ENCODE measurements at places on chromosomes 16 and 17.

DNA sequence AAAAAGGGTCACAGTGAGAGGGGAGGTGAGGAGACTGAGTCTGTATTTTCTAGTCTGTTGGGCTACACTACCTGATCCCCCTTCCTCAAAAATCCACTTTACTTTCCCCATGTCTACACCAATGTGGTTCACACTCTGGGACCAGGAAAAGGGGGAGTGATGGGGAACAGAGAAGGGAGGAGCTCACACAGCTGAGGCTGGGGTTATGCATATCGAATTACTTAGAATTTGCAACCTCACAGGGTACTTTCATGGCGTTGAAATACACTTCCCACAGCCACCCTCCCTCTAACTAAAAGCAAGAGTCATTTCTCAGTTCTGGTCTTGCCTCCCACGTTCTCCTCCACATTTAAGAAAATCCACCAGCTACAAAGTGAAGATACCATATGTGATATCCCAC is 14.1 kb downstream of the MAPT start:
- DNase-seq = no peak

DNA sequence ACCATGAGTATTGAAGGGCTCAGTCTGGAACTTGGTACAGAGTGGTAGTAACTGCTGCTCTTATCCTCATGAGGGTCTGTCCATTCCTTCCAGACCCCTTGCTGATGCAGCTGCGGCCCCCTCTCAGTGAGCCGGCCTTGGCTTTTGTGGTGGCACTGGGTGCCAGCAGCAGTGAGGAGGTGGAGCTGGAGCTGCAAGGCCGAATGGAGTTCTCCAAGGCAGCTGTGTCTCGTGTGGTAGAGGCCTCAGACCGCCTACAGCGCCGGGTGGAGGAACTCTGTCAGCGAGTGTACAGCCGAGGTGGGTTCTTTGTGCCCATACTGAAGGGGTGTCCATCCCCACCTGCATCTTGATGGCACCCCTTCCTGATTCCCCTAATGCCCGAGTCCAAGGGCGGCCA is 2.0 kb downstream of the RNF40 start:
- no peak for DNase-seq

DNA sequence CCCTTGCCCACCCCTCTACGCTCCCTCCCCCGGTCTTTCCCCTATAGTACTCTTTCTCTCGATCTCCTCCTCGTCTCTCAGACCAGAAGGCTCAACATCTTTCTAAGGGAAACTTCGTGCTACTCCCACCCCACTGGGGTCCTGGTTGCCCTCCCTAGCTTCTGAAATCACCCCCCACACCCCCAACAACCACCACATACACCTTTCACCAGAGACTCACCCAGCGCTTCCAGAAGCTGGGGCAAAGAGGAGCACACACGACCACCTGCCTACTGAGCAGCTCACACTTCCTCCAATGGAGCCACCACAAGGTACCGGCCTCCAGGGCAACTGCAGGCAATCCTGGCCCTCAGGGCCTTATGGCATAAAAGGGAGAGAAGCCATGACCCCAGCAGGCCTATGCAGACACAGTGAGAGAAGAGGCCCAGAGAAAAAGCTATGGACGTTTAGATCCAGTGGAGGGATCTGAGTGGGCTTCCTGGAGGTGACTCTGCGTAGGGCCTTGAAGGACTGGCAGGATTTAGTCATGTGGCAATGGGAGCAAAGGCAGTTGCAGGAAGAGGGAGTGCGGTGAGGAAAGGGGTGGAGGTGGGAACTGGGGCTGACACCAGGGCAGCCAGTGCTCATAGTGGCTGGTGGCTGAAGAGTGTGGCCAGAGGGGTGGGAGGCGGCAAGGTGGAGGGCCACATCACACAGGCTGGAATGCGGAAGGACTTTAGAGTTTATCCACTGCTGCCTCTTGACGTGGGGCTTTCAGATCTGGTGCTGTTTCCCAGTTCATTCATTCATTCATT is 12.1 kb upstream of the TMEM92 start:
- DNase-seq = no peak

- DNase-seq = no peak
These were observed 89.6 kb downstream of the RBFOX1 start for GRCh38 chr16:7422036-7422888.

DNA sequence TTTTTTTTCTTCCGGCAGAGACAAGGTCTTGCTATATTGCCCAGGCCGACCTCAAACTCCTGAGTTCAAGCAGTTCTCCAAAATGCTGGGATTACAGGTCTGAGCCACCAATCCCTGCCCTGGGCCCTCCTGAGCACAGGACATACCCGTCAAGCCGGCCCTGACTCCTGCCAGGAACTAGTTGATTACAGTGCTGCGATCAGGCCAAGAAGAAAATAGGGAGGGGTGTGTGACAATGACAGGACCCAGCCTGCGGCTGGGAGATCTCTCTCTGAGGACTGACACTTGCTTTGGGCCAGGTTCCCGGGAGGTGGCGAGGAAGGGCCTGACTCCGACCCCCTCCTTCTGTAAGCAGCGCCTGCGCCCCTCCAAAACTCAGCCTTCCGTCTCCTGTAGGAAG is 276.6 kb downstream of the MRTFB start:
- DNase-seq = no peak

GRCh38 chr16:87250431-87250960 is 66.7 kb downstream of the C16orf95 start:
- no peak for DNase-seq

- no peak for DNase-seq
These were observed 14.3 kb downstream of the ACSF2 start for GRCh38 chr17:50440172-50440837.

GRCh38 chr16:27257271-27257670 is 11.3 kb downstream of the NSMCE1 start:
- no peak for DNase-seq

GRCh38 chr16:5328546-5328945 is 231.0 kb upstream of the EEF2KMT start:
- no peak for DNase-seq

GRCh38 chr17:17913695-17914332 is 58.4 kb downstream of the TOM1L2 start:
- peak; percentile 78 for DNase-seq

GRCh38 chr17:81694810-81695209 is 8.4 kb upstream of the MRPL12 start:
- no peak for DNase-seq

Data from femur (tissue), 1 donor.